HL-60 (cell line): ENCODE measurements at places on chromosomes 6 and 20.

- DNase-seq: no peak
Measured at GRCh38 chr20:57658447-57658832, 38.2 kb upstream of the ZBP1 start.

DNA sequence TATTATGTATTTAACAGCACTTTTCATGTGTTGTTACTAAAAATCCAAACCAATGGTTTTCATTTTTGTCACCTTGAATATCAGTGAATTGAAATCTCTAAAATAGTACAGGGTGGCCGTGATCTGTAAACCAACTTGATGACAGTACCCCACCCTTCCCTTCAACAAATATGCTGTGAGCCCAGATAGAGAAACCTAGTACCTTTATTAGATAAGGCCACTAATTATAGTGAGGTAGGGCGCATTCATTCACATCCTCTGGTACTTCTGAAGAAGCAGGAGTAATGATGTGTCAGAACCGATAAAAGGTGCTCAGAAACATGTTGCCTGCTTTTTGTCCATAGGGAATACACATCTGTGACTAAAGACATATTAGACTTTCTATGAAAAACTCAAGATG is 409.5 kb downstream of the GJA1 start:
- DNase-seq: no peak

DNA sequence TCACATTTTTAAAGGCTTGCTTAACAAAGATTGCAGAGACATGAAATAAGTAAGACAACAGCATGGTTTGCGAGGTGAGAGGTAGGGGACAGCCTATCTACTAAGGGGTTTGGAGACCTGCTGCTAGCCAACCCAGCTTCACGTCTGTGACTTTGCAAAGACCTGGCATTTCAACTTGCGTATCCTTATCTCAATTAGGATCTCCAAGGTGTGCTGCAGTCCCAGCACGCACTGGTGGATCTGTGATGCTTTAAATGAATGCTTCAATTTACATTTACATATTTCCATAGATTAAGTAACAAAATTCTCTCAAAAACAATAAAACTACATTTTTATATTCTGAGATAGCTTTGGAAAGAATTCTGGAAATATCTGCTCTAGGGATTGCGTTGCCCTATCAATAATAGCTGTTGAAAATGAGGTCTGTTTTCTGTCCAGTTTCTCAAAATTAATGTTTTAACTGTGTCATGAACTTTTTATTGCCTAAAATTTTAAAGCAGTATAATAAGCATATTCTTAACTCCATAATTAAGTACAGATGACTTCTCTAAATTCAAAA is 124.4 kb upstream of the EDN1 start:
- no peak for DNase-seq

DNA sequence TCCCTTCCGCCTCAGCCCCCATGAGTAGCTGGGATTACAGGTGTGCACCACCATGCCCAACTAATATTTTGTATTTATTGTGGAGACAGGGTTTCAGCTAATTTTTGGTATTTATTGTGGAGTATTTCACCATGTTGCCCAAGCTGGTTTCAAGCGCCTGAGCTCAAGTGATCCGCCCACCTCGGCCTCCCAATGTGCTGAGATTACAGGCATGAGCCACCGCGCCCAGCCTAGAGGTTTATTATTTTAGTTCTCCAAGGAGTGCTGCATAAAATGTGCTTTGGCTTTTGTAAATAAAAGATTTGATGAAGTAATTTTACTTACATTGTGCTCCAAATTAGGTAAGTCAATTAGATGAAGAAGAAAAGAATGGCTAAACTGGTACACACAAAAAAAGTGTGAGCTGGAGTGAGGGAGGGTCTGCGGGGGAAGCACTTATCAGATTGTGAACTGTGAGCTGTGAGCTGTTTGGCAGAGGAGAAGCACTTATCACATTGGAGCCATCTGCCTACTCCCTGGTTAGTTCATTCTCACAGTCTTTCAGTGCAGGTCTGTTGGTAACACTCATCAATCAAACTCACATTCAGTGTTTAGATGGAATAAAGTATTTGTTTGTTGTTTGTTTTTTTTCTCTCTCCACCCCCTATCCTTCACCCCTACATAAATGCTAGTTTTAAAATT is 398.0 kb downstream of the EPHA7 start:
- DNase-seq: no peak

- DNase-seq: no peak
Measured at GRCh38 chr6:40328386-40328985, 258.7 kb downstream of the LRFN2 start.

DNA sequence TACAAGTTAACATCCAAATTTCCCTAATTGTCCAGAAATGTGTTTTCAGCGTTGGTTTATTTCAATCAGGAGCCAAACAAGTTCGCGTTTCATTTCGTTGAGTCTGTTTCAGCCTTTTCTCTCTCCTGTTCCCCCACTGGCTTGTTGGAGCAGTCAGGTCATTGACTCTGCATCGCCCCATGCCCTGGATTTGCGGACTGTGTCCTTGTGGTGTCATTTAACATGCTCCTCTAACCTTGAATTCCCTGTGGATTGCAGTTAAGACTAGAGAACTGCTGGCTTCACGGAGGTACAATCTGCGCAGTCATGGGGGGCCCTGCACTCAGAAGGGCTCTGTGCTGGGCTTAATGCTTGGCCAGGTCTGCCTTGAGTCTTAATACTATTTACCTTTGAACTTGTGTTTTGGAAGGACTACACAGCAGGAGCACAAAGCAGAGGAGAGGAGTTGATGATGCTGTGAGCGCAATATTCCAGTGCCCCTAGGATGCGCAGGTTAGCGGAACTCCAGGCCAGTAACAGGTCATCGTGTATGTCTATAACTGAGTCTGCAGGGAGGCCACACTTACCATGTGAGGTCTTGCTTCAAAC is 5.5 kb upstream of the TBC1D32 start:
- DNase-seq: no peak

- no peak for DNase-seq
Measured at GRCh38 chr6:155001482-155001881, 6.4 kb downstream of the TIAM2 start.

- no peak for DNase-seq
Measured at GRCh38 chr20:32809907-32810306, 9.8 kb upstream of the MAPRE1 start.

GRCh38 chr6:43978473-43979346 is 148.5 kb downstream of the MRPL14 start:
- DNase-seq: peak; percentile 46

GRCh38 chr20:23970049-23970448 is 18.5 kb downstream of the GGTLC1 start:
- no peak for DNase-seq

DNA sequence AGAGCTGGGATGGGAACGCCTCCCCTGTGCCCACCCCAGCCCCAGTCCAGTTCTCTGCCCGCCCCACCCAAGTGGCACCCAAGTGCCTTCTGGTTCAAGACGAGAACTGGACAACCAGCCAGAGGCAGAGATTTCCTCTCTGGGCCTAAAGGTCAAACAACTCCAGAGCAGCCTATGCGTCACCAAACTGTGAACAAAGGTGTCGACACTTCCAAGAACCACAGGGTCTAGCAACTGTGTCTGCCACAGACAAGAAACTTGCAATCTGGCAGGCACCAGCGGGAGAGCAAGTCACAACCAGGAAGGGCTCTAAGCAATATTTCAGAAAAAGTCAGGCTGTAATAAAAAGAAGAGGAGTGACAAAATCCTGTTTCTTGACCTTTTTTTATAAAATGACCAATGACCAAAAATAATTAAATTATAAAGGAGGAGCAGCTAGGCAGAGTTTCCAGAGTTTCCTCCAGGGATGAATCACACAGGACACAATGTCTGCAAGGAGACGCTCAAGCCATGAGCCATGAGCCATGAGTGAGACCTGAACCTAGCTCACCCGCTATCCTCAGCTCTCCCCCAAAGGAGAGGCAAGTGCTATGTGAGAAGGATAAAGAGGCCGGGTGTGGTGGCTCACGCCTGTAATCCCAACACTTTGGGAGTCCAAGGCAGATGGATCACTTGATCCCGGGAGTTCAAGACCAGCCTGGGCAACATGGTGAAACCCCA is 11.1 kb downstream of the EDEM2 start:
- DNase-seq: peak; percentile 49

GRCh38 chr20:22684072-22684762 is 99.8 kb upstream of the FOXA2 start:
- DNase-seq: peak; percentile 64

GRCh38 chr6:91476000-91476399 is 889.1 kb upstream of the MAP3K7 start:
- no peak for DNase-seq

DNA sequence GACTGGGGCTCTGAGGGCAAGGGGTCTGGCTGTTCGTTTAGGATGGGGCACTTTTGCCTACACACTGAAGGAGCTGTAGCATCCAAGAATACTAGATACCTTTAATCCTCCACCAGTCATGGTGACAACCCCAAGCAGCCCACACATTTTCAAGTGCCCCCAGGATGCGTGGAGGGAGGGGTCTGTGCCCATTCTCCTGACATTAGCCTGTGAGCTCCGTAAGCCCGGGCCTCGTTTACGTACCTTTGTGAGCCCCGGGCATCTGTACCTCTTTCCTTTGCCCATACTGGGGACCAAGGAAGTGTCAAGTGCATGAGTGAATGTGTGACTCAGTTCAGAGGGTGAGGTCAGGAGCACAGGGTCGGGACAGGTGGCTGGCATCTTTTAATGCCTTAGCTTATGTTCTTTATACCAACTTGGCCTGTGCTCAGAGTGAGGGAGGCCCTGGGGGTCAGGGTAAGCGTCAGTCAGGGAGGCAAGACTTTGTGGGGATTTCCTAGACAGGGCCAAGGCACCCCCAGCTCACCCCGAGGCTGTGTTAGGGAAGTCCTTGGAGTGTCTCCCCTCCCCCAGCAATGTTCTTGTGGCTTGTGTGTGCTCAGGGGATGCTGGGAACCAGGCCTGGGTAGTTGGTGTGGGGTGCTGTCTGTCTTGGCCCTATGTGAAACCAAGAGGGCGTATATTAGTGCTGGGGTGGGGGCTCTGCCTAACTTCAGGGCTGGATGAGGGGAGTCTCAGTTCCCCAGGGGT is 12.9 kb downstream of the VEGFA start:
- no peak for DNase-seq

GRCh38 chr6:154438882-154439415 is 71.5 kb downstream of the CNKSR3 start:
- no peak for DNase-seq

DNA sequence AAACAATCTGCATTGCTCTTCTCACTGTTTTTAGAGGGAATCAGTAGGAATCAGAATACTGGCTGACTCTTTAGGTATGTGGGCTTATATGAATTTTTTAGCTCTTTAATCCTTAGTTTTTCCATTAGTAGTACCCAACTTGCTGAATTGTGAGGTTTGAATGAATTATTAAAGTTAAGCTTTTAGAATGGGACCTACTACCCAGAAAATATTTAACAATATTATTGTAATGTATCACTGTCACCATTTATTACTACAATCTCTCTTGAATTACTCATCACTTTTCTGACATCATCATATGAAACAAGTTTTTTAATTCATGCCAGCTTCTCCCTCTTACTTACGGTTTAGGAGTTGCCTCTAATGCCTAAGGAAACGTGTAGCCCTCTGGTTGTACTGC is 212.7 kb downstream of the BCKDHB start:
- DNase-seq: no peak

- no peak for DNase-seq
Measured at GRCh38 chr6:124355146-124355545, 551.5 kb downstream of the NKAIN2 start.

DNA sequence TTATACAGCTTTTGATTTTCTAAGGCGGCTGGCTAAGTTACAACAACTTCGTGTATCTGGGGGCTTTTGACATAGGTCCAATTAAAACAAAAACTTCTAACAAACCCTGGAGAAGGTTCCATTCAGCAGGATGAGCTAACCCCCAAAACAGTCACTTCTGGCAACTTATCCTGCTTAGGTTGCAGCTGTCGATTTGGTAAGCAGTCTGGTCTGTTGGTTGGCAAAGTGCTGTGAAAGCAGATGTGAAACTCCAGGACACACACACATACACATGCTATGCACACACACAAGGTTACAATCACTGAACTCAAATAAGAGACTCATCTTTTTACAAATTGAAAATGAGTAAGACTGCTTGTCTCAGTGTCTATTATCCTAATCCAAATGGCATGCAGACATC is 119.0 kb upstream of the STMND1 start:
- no peak for DNase-seq

DNA sequence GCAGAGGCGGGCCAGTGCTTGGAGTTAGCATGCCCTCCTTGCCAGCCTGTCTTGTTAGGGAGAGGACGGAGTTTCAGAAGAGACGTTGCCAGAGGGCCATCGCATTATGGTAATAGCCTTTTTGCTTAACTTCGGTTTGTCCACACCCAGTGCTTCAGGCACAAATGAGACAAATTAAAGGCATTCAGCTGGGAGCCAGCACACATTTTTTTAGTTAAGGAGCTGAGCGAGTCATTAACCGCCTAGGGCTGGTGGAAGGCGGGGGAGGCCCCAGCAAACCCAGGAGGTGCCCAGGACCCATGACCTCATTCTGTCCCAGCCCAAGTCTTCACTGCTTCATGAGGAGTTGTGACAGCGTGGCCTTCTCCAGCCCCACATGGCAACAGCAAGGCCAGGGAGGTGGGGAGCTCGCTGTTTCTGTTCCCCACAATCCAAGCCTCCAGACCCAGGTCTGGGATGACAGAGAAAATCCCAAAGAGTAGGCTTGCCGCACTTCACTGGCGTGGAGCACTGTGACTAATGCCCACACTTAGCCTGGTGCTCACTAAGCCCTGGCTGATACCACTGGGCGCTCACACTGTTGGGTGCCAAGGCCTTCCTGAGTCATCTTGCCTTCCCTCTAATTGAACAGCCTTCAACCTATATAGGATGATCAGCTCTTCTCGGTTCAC is 237.1 kb downstream of the ANKRD60 start:
- no peak for DNase-seq

GRCh38 chr6:167995731-167996151 is 1.7 kb upstream of the KIF25 start:
- no peak for DNase-seq

- no peak for DNase-seq
Measured at GRCh38 chr6:96301781-96302180, 219.8 kb upstream of the UFL1 start.

DNA sequence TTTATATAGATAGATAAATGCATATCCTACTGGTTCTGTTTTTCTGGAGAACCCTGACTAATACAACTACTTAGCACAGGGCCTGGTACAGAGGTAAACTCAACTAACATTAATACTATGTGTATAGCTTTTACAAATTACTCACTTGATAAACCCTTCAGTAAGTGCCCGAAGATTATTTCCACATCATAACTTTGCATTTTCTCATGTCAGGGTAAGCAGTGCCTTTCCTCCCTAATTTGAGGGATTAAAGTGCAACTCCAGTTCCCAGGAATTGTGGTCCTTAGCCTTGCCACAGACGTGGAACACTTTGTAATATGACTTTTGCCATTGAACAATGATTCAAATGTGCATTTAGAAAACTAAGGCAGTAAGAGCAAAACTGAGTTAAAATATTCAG is 147.5 kb upstream of the SMLR1 start:
- DNase-seq: no peak

GRCh38 chr6:20313051-20313450 is 88.6 kb upstream of the E2F3 start:
- peak; percentile 6 for DNase-seq

- no peak for DNase-seq
Measured at GRCh38 chr6:149140910-149141290, 176.6 kb upstream of the TAB2 start.

GRCh38 chr6:150380256-150380655 is 11.4 kb downstream of the IYD start:
- no peak for DNase-seq
